Mesenteric fat pad (tissue), 1 donor: ENCODE measurements at places on chromosomes 4 and X. TPM values are rescaled to one million over a fixed set of nuclear protein-coding genes. Genes with fewer than 3 reads are reported as not detected.

Gene ADH1A
- 11.8 TPM for total RNA-seq

Gene IGFBP7
- total RNA-seq = 558 TPM

- no peak for DNase-seq
Observed at GRCh38 chrX:110836001-110836400, 40.4 kb upstream of the CHRDL1 start.

- DNase-seq = no peak
Observed at GRCh38 chrX:153336121-153336894, 2.4 kb downstream of the ZNF275 start.

DNA sequence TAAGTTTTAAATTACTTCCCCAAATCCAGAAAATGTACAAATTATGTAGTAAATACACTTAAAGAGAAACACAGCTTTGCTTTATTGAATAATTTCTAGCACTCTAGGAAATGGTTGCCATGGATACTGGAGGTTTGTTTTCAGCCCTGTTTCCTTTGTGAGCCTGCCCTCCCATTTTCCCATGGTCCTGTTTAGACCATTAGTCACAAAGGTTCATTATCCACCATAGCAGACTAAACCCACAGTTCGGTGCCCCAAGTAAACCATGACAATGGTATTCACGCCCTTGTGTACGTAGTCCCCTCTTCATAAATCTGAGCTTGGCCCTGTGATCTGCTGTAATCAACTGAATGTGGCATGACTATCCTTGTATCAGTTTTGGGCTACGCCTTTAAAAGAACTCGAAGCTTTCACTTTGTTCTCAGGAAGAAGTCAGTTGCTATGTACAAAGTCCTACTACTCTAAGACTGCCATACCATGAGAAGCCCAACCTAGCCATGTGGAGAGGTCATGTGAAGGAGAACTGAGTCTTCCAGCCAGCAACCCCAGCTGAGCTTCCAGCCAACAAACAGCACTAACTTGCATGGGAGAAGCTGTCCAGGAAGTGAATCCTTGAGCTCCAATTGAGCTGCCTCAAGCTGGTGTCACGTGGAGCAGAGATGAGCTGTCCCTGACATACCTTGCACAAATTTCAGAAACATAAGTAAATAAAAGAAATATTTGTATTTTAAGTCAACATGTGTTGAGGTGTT lies 300.4 kb downstream of the LDB2 start:
- no peak for DNase-seq

Gene MEPE
- total RNA-seq = not detected

Gene GYG2
- total RNA-seq = 377 TPM

- DNase-seq = no peak
Observed at GRCh38 chr4:36215627-36216026, 28.7 kb downstream of the ARAP2 start.

Gene ADGRL3
- 5.9 TPM for total RNA-seq

GRCh38 chr4:85368240-85368639 lies 106.7 kb upstream of the ARHGAP24 start:
- DNase-seq = no peak

Gene GPRASP2
- 5.5 TPM for total RNA-seq

- no peak for DNase-seq
Observed at GRCh38 chr4:133968174-133968573, 233.4 kb downstream of the PABPC4L start.

Gene CPLX1
- total RNA-seq = 3.0 TPM

- no peak for DNase-seq
Observed at GRCh38 chr4:145697332-145697731, 17.4 kb downstream of the C4orf51 start.

Gene DUSP9
- 0.39 TPM for total RNA-seq

Gene C4orf51
- total RNA-seq = not detected

Gene F8A3
- 19.4 TPM for total RNA-seq
